ENCODE measurements at places on chromosomes 5 and 9. TPM values are rescaled to one million over a fixed set of nuclear protein-coding genes. Genes with fewer than 3 reads are reported as not detected.

DNA sequence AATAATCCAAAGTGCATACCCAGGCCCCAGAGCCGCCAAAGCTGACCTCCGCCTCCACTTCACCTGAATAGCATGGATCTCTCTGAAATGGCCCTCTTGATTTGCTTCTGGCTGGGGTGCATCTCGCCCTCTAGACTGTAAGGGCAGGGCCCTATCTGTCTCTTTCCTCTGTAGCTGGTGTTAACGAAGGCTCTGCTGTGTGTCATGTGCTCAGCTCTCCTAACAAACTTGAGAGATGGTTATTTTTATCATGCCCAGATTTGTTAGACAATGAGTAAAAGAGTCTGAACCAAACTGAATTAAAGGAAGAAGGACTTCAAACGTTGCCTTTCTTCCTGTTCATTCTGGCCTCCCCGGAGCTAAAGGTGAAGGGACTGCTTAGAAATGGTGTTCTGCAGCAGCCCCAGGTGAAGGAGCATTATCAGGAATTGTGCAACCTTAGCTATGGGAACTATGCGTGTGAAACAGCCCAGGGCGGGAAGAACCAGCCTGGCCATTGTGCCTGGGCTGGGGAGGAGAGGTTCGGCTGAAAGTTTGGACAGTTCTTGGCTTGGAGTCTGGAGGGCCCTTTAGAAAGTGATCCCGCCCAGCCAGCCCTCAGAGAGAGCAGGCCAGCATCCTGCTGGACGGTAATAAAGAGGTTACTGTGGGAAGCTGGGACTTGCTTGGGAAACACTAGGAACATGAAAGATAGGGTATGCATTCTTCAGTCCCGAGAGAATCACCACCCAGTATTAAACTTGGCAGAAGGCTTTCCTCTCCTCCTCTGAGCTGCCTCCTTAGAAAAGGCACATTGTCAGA is 73.5 kb downstream of the WWC1 start:
- H3K27me3 ChIP-seq, result no peaks in the 10 kb centered on the region
- no peak for DNase-seq
- no peaks in the 10 kb centered on the region for H3K36me3 ChIP-seq
- no peak overlapping the region for H3K27ac ChIP-seq
- H3K4me3 ChIP-seq, result no peak overlapping the region

GRCh38 chr9:88813638-88814209 is 177.5 kb upstream of the S1PR3 start:
- H3K4me3 ChIP-seq, result no peak overlapping the region
- no peaks in the 10 kb centered on the region for H3K27me3 ChIP-seq
- no peaks in the 10 kb centered on the region for H3K36me3 ChIP-seq
- no peak overlapping the region for H3K27ac ChIP-seq

GRCh38 chr5:131505237-131505908 is 129.7 kb downstream of the RAPGEF6 start:
- no peaks in the 10 kb centered on the region for H3K27me3 ChIP-seq
- no peak overlapping the region for H3K27ac ChIP-seq
- H3K4me3 ChIP-seq, result no peak overlapping the region
- no peak for DNase-seq

DNA sequence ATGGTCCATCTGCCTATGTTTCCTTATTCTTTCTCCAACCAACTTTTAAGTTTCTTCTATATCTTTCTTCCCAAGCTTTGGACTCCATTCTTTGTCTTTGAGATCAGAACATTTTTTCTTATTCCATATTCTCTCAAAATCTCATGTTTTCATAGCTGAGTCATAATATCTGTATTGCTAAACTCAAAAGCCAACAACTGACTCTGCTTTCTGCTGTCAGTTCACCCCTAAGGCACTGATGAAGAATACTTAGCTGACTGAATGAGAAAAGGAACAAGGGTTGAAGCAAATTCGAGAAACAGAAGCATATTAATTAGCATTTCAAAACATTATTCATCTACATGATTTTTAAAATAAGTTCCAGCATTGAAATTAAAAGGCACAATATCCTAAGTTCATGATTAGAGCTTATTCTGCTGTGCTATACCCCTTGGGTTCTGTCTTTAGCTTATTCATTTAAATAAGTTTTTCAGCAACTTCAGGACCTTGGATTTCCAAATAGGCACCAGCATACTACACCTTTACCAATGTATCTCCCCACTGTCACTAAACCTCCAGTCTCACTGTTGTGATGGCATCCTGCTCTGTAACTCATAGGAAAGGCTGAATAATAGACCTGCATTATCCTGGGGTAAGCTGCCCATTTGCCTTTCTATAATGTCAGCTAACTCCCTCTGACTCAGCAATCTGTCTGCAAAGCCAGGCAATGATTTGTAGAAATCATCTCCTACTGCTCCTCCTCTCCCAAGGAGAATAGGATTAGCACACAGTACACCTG is 49.9 kb upstream of the C5orf46 start:
- no peak overlapping the region for H3K27ac ChIP-seq
- no peaks in the 10 kb centered on the region for H3K4me1 ChIP-seq
- H3K27me3 ChIP-seq, result no peaks in the 10 kb centered on the region
- no peak for DNase-seq
- H3K36me3 ChIP-seq, result no peaks in the 10 kb centered on the region
- no peak overlapping the region for H3K4me3 ChIP-seq

DNA sequence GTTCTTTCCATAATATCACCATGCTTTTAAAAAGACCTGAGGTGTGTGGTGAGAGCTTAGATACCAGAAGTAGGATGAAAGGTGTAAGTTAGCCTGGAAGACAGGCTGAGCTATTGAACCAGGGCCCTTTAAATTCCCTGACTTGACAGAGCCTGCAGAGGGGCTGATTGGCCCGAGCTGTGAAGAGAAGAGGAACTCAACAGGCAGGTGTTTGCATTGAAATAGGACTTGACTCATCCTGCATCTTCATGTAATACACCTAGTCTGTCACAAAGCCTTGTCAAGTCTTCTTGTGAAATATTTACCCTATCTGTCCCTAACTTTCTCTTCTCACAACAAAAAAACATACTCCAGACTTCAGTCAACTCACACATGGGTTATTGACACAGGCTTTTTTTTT is 16.6 kb upstream of the ANP32B start:
- no peaks in the 10 kb centered on the region for H3K36me3 ChIP-seq
- H3K4me3 ChIP-seq, result no peak overlapping the region
- no peaks in the 10 kb centered on the region for H3K27me3 ChIP-seq

DNA sequence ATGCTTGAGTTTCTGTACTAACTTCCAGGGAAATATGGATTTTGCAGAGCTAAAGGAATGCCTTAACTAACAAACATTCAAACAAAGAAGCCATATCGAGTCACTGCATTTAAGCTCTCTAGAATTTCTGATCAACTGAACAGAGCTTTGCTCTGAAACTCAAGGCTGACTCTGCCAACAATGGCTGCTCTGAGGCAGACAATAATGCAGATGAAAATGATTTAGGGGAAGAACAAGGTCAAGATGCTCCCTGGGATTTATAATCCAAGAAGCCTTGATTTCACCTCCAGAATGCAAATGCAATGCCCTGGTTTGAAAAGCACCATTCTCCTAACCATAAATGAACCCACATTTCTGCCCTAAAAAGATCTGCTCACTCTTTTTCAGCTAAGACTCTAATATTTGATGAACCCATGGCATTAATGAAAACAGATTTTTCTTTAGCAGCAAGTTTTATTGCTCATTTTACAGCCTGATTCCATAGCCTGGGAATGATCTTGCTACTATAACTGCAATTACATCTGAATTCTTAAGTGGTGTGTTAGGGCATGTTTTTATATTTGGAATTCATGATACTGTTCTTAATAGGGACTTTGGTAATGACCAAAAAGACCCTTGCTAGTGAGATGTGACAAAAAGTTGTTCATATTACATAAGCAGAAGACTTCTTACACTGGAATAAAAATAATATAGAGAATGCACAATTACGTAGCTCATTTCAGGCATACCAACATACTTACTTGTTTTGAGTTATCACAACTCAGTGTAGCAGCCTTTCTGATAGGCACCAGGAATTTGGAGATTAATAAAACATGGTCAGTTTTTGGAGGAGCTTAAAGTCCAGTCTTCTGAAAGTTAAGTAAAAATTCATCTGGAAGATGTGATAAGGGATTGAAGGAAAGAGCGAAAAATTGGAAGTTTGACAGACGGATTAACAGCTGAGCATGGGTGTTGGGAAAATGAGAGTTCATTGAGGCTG is 169.4 kb downstream of the TRPM3 start:
- H3K27ac ChIP-seq, result no peak overlapping the region
- H3K36me3 ChIP-seq, result no peaks in the 10 kb centered on the region
- no peak overlapping the region for H3K4me3 ChIP-seq
- H3K27me3 ChIP-seq, result no peaks in the 10 kb centered on the region
- no peak for DNase-seq
- H3K4me1 ChIP-seq, result no peaks in the 10 kb centered on the region

GRCh38 chr5:64165500-64166200 is at the start of gene RNF180:
Gene RNF180, plus strand, starts transcription at chr5:64165843. Its CDS starts 34,965 bp downstream, at chr5:64200808.
- H3K27me3 ChIP-seq, result no peaks in the 10 kb centered on the region
- no peak within 1 kb of the TSS for H3K27ac ChIP-seq
- no peaks in the 10 kb centered on the region for H3K36me3 ChIP-seq
- no peaks in the 10 kb centered on the region for H3K4me1 ChIP-seq

DNA sequence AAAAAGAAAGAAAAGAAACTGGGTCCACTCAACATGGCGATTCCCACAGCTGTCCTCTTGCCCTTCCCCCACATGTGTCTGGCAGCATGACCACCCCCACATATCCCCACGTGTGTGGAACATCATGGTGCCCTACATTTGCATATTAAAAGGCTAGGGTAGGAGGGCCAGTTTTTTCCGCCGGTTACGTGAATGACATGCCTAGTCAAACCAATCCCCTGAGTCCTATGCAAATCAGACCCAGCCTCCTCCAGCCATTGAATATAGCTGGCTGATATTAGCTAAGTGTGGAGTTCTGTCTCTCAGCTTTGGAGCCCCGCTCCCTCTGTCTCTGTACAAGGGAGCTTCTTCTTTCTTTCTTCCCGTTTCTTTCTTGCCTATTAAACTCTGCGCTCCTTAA is 33.0 kb upstream of the CCDC112 start:
- no peak overlapping the region for H3K4me3 ChIP-seq
- DNase-seq, result no peak
- no peaks in the 10 kb centered on the region for H3K27me3 ChIP-seq

DNA sequence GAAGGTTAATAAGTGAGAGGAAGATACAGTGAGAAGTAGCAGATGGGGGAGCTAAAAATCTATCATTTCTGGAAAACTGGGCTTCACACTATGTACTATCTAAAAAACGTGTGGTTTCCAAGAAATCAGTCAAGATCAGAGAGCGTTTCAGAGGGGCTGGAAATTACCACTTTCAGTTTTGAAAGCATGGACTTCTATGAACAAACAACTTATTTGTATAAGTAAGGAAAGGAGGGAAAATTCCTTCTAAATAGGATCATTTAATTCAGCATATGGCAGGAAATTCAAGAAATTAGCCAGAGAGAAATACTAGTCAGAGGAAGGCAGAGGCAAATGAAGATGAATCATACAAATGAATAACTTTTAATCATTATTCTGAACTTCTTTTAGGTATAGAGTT is 11.3 kb downstream of the TNC start:
- no peak overlapping the region for H3K4me3 ChIP-seq
- no peaks in the 10 kb centered on the region for H3K36me3 ChIP-seq
- H3K4me1 ChIP-seq, result no peaks in the 10 kb centered on the region
- H3K27me3 ChIP-seq, result no peaks in the 10 kb centered on the region

DNA sequence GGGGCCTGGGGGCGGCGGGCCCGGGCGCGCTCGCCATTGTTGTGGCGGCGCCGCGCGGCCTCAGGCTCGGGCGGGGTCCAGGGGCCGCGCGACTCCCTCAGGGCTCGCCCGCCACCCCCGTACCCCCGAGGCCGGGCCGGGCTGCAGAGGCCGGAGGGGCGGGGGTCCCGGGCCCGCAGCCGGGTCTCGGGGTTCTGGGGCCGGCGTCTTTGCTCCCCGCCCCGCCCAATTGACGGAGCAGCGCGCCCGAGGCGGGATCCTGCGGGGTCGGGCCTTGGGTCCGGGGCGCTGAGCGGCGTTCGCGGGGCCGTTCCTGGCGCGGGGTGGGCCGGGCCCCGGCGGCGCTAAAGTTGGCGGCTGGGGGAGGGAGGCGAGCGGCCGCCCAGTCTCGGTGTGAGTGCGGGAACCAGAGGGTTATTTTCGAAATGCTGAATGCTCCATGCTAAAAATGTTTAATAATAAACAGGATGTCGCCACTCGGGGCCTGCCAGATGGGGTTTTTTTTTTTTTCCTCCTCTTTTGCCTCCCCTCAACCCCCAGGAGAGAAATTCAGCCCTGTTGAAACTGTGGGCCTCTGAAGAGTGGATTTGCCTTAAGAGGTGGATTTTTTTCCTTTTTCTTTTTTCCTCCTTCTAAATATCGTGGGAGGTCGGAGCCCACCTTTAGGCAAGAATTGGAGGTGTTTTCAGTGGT is 724 bp downstream of the PRRC2B start:
- peak overlapping the region; percentile 76 for H3K27ac ChIP-seq
- peaks cover 53% of the 10 kb centered on the region for H3K4me1 ChIP-seq
- H3K27me3 ChIP-seq, result no peaks in the 10 kb centered on the region
- H3K36me3 ChIP-seq, result no peaks in the 10 kb centered on the region

The NELFB gene
- total RNA-seq, result 44.3 TPM

The EIF4E1B gene
- not detected for total RNA-seq

The GABRA6 gene
- total RNA-seq, result not detected

The OR1J2 gene
- total RNA-seq, result not detected

The SUSD3 gene
- 58.3 TPM for total RNA-seq

The KDM3B gene
- 85.6 TPM for total RNA-seq

The FAM153A gene
- 116 TPM for total RNA-seq

All from CD4-positive, alpha-beta memory T cell (primary cell).